ENCODE measurements at places on chromosomes 11 and 22.

- DNase-seq, result no peak
These were observed 57.2 kb upstream of the SHANK2 start for GRCh38 chr11:71309611-71310010.

DNA sequence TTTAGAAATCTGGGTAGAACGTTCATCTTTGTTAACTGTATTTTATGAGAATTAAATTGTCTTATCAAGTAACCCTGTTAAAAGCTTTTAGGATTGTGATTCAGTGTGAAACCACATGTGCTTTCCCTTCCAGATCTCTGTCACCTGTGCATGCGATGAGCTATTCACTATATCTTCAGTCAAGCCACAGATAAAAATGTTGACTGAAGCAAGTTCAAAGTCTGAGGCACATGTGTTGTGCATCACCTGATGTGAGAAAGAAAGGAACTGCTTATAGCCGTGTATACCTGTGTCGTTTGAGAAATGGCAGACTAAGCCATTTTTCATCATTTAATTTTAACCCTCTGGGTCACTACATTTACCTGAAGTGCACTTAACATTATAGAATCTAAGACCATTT is 1088.9 kb upstream of the TENM4 start:
- DNase-seq, result no peak

GRCh38 chr22:40031766-40032470 is 37.2 kb downstream of the FAM83F start:
- no peak for DNase-seq

DNA sequence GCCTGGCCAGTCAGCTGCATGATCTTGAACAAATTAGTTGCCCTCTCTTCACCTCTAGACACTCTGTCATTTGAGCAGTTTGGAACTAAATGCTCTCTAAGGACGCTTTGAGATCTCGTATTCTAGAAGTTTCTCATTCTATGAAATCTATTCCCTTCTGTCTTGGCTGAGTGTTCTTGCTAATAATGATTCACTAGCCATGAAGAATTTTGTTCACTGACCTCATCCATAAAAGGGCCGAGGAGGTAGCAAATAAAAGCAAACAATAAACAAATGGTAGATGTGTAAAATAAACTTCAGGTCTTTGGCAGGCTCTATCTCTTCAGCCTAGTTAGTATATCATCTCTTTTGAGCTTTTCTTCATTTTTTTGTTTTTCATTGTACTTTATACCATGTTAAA is 76.6 kb downstream of the USP35 start:
- no peak for DNase-seq

DNA sequence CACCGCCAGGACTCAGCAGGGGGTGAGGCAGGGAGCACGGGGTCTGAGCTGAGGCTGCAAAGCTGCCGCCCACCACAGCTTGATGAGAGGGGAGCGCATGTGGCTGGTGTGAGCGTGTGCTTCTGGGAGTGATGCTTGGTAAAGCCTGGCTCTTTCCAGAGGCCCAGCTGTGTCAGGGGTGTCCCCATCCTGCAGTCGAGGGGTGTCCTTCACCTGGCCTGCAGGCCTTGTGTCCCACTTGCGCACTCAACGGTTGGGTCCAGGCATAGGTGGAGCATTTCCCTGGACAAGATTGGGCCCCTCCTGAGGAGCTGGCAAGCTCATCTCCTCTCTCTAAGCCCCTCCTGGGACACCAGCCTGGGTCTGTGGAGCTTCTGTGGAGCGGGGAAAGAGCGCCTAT is 273.9 kb downstream of the TBC1D22A start:
- no peak for DNase-seq

DNA sequence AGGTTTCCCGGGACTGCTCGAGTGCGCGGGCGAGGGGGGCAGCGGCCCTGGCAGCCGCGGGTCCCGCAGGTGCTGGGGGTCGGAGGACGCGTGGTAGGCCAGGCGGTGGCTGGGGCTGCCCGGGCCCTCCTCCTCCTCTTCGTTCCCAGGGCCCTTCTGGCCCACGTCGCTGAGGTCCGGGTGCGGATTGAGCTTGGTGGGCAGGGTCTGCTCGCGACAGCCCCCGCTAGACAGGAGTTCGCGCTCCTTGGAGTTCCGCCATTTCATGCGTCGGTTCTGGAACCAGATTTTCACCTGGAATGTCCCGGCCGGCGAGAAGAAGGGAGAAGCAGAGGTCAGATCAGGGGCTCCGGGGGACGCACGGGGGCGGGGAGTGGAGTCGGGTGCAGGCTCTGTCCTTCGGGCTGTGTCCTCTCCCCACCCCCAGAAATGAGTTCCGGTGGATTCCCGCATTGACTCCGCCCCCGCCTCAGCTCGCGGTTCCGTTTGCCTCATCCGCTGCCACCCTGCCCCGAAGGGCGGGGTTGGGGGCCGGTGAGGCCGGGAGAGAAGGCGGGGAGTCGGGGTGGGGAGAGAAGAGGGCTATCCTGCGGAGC is 3.9 kb downstream of the DBX1 start:
- DNase-seq, result peak; percentile 35

DNA sequence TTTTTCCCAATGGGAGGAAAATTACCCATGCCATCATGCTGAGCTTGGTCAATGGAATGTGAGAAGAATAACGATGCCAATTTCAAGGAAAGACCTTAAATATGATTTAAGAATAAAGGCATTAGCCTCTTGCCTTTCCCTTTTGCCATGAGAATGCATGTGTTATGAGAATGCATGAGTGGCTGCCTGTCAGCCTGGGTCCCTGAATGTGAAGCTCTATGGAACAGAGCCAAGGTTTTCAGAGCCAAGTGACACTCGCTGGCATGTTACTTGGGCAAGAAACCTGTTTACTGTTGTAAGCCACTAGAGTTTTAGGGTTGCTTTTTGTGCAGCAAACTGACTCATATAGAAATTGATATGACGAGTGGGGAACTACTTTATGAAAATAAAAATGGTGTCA is 75.7 kb downstream of the JRKL start:
- no peak for DNase-seq

DNA sequence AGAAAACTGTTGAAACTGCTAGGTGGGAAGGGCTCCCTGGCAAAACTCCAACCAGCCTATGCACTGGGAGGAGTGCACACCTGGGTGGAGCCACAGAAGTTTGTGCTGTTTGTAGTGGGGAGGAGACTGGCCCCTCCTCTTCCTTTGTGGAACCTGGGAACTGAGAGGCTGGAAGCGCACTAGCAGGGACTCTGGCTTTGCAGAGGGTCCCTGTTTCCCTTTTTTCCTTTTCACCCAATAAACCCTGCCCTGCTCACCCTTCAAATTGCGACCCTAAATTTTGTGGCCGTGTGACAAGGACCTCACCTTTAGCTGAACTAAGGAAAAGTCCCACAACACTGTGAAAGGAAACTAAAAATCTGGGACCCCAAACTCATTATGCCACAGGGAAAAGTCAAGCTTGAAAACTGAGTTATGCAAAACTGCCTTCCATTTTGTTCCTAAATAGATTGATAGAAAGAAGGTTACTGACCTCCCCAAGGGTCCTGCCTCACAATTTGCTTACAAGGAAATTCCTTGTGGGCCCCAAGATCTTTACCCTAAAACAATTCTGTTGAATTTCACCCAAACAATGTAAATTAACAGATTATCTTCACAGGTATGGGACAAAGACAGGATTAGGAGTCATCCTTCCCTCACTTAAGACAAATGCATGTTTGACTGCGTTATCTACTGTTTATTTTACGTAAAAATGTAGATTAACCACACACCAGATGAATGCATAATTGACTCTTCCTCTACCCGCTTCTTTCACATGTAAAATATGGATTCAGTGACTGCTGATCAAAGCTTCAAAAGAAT is 81.0 kb downstream of the SLC36A4 start:
- no peak for DNase-seq

DNA sequence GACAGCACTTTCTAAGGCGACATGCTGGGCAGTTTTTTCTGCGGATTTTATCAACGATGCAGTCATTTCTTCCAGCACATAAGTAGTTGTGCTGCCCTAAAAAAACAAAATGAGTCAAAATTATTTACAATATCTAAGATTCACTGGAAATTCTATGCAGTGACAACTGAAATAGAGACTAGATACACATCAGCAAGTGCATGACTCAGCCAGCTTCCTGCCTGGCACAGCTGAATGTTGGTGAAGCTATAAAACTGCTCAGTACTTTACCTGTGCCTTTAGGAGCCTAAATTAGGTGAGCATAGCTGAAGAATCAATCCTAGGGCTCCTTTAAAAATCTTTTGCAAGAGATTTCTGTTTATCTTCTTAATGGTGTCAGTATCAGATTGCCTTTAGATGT is 37.8 kb downstream of the PGR start:
- no peak for DNase-seq

- no peak for DNase-seq
These were observed 6.5 kb upstream of the CYB5R3 start for GRCh38 chr22:42655693-42656092.

DNA sequence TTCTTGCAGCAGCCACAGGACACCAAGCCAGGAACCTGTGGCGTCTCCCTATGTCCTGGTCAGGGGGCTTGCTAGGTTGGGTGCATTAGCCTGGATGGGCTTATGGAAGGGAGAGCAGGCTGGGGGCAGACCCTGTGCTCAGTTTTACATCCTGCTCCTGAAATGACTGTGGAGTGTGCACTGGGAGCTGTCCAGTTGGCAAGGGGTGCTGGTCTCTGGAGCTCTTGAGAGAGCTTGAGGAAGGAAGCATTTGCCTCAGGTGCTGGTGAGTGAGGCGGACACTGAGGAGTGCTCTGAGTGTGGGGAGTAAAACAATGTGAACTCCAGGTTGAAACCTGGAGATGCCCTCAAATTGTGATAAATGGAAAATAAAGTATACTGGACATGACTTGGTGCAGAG is 3.4 kb downstream of the SCGB1D4 start:
- no peak for DNase-seq

GRCh38 chr22:49106842-49107152 is 720.9 kb downstream of the BRD1 start:
- DNase-seq, result no peak

DNA sequence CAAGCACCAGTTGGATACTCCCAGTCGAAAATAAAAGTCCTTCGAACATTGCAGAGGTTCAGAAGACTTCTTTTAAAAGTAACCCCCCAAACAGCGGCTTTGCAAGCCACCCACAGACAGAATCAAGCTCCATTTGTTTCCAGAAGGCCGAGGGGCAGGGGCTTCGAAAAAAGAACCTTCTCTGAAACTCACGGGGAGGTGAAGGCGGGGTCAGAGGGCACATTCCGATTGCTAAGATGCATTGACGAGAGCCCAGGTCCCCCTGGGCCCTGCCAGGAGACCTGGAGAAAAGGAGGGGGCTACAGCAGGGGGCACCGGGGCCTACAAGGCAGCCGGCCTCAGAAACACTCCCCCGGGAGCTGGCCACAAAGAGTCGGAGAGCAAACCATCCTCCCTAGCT is 306.8 kb downstream of the MN1 start:
- no peak for DNase-seq

- DNase-seq, result no peak
These were observed 10.3 kb upstream of the RNF141 start for GRCh38 chr11:10551290-10551592.

DNA sequence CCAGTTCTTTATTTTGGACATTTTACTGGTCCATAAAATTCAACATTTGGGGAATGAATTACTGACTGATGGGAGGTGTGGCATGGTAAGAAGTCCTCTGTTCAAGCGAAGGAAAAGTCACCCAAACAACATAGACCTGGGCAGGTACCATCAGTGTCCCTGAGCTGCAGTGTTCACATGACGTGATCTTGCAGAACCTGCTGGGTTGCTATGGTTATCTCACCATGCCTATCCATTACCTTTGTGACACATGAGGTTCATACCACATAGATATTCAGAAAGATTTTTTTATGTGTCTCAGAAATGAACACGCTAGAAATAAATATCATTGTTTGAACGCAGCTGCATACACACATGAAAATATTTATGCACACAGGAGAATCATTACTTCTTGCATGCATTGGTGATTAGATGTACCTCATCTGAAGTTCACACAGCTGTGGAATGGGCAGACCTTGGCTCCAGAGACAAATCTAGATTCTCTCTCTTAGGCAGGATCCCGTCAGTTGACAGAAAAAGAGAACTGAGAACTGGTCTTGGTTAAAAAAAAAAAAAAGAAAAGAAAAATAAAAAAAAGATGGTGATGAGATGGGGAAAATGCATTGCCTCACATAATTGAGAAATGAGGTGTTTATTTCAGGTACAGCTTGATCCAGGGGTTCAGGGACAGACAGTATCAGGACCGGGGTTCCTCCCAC is 21.4 kb upstream of the RCN1 start:
- DNase-seq, result no peak

DNA sequence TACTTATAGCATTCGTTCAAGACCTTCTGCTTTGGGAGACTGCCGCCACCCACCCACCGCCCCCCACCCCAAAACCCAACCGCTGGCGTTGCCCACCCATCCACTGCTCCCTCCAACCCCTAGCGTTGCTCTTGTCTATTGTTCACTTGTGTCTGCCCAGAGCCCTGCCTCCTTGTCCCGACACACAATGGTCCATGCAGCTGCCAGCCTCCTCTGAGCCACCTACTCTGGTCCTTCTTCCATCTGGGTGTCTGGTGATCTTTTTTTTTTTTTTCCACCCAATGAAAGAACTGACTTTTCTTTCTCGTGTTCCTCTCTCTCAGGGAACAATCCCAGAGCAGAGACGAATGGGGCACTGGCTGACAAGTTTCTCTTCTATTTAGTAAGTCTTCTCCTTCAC is 256.0 kb upstream of the SESN3 start:
- no peak for DNase-seq

DNA sequence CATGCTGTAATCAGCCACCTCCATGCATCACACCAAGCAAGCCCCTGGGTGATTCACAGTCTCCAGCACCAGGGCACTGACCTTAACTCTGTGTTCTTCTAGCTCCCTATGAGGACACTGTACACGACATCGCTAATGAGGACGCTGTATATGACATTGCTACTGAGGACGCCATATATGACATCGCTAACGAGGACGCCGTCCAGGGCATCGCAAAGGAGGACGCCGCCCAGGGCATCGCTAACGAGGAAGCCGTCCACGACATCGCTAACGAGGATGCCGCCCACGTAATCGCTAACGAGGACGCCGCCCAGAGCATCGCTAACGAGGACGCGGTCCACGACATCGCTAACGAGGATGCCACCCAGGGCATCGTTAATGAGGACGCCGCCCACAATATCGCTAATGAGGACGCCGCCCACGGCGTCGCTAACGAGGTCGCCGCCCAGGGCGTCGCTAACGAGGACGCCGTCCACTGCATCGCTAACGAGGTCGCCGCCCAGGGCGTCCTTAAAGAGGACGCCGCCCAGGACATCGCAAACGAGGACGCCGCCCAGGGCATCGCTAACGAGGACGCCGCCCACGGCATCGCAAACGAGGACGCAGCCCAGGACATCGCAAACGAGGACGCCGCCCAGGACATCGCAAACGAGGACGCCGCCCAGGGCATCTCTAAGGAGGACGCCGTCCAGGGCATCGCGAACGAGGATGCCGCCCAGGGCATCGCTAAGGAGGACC is 34.5 kb upstream of the DGCR6L start:
- DNase-seq, result no peak

DNA sequence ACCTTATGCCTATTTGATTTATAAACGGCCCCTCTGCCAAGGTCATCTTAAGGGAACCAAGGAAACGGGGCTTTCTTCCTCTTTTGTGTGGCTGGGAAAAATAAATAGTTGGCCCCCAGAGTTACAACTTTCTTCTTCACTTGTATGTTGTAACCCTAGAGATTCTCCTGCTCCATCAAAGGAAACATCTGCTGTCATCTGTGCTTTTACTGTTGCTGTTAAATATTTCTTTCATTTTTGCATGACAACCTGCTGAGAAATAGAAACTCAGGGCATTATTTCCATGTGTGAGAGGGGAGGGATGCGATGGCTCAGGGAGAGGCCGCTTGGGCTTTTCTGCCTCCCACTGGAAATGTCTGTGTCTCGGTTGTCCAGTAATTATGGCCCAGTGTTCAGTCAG is 21.8 kb upstream of the CDC42EP2 start:
- no peak for DNase-seq
